NCI-H2171 treated with DMSO at 0.1 percent for 48 hours (cell line): ENCODE measurements at places on chromosomes 2 and 18.

- no peak for DNase-seq
Measured at GRCh38 chr2:46065152-46065551, 232.1 kb upstream of the EPAS1 start.

DNA sequence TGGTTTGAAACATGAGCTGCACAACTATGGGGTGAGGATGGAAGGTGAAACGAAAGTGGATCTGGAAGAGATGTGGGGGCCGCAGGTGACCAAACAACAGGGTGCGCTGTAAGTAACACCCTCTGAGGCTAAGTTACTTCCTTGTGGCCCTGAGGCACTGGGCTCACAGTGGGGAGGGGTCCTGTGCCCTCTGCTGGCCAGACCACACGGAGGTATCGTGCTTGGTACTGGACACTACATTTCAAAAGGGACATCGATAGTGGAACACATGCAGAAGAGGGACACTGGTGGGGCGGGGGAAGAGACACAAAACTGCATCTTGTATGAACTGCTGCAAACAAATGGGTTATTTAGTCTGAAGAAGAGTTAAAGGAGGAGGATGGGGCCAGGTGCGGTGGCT is 110.6 kb downstream of the CLIP4 start:
- DNase-seq = no peak

DNA sequence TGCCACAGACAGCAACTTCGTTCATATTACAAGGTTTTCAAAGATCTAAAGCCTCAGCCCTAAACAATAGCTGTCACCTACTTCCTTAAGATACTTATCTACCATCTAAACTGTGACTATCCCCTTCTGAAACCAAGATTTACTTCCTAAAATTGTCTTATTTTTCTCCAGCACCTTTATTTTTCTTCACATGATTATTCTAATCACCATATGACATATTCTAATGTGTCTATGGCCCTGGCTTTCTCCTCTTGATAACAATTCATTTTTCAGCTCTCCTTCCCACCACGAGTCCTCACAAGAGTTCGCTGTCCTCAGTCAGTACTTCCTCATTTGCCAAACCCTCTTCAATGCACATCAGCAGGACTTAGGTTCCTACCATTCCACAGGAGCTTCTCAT is 53.9 kb downstream of the RTTN start:
- DNase-seq = no peak

DNA sequence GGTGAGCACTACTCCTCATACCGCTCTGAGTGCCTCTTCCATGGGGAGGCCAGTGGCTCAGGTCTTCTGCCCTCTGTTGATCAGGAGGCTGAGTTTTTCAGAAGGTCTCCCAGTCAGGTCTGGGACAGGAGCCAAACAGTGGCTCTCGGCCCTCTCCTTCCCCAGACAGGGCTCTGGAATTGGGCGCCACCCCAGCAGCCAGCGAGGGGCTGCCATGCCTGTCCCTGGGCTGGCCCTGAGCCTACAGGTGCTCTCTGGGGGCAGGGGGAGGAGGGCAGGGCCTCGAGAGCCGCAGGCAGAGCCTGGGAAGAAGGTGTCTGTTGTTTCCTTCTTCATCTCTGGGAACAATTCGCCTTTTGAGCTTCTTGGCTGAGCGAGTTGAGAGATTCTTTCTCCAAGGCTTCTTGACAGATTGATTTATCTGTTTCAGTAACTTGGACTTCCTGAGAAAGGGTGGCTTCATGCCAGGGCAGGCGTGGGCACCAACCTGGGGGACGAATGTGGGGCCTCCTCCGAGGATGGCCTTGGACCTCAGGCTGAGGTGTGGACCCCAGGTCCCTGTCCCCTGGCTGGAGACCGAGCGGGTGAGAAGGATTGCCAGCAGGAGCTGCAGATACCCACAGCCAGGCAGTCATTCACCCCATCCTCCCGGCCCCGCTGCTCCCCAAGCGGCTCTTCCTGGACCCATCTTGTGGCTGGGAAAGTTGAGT is 64.7 kb upstream of the GLI2 start:
- DNase-seq = no peak

DNA sequence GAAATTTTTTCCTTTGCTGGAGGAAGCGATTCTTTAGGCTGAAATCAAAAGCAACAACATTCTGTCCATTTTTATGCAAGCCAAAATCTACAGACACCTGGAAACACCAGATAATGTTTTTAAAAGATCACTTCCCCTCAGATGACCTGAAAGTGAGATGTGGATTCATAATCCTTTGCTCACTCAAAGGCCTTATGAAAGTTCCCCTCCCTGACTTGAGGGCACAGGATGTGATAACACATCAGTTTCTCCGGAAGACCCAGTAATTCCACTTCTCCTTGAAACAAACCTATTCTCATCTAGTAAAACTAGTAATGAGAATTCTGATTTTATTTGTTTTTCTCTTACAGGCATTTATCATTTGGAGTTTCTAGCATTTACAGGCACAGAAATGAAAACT is 218.3 kb upstream of the RND3 start:
- DNase-seq = no peak

DNA sequence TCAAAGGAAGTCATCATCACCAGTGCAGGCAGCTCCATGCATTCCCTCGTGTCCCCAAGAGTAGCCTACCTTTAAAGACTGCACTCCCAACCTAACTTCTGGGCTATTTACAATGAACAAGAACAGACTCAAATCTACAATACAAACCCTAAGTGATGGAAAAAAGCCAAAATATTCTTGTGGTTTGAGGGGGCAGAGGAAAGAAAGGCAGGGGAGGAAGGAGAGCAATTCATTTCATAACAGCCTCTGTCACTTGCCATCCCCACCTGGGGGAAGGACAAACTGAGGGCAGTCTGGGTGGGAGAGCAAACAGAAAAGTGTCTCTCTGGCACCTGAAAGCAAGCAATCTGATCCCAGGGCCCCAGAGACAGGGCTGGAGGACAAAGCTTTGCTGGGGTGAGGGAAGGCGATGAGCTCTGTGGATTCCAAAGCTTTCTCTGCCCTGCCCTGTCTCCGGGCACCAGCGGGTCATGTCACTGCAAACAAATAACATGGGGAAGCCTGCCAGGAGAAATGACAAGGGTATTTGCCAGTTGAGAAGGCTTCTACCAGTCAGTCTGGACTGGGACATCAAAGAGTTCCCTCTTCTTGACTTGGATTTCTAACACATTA is 528.0 kb upstream of the TNP1 start:
- no peak for DNase-seq

DNA sequence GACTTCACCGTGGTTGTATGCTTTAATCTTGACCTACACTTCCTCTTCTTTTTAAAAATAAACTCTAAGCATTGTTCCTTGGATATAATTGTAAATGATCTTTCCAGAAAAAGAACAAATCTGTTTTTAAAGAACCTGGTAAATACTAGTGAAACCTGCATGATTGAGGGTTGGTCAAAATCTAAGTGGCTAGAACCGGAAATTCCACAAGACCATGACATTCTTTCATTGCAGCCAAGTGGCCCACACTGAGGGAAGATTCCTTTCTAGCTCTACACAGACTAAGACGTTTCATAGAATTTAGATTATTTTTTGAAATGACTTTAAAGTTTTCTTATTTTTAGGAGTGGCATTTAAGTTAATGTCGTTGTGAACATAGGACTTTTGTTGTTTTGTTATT is 356.7 kb downstream of the NYAP2 start:
- no peak for DNase-seq

GRCh38 chr2:239673641-239674040 is 272.8 kb upstream of the HDAC4 start:
- no peak for DNase-seq

- DNase-seq = no peak
Measured at GRCh38 chr18:75409806-75410205, 17.7 kb downstream of the SMIM21 start.

- peak; percentile 32 for DNase-seq
Measured at GRCh38 chr18:47756364-47757016, 174.0 kb downstream of the SMAD2 start.

- DNase-seq = no peak
Measured at GRCh38 chr18:62345909-62346308, 20.8 kb downstream of the TNFRSF11A start.

DNA sequence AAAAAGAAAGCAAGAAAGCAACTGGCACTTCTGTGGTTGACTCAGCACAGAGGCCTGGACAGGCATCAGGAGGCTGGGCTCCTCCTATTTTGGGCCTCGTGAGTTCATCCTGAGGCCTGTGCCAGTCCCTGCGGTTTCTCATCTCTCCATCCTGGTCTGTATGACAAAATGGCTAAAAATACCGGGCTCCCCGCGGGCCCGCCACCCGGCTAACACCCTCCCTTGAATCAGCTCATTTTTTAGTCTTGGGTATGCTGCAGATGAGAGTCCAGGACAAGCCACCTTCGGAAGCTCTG is 62.3 kb upstream of the YWHAQ start:
- DNase-seq = no peak

DNA sequence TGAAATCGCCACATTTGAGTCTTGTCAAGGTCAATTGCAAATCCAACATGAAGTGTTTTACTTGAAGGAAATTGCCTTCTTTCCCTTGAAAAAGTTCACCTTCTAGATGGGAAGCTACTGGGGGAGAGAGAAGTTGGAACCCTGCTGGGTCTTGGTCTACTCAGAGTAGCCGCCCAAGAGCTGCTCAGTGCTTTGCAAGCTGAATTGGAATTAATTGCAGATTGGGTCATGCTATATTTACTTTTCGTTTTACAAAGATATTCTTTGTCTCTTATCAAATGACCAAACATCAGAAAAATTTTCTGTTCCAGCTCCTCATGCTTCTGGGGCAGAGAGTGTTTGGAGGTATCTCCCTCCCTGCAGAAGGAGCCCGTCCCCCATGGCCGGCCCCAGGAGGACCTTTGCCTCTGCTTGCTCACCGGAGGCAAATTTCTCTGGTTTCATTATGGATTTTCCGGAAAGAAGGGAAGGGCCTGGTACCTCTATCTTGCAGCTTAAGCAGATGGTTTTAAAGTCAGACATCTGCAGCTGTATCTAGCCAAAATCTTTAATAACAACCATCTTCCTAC is 289.7 kb downstream of the MYT1L start:
- no peak for DNase-seq

DNA sequence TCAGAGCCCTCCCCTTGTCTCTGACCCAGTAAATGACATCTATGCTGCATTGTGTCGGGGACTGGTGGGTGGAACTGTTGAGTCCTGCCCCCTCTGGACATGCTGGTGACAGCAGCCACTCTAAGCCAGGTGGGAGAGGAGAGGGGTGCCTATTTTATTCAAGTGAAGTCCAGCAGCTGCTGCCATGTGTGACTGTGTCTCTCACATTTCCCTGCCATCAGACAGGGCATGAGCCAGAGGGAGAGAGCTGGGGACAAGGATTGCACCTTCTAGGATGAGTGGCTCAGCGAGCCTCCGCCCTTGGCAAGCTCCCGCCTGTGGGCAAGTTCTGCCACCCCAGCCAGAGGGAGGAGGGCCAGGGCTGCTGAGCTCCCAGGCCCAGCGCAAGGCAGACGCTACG is 13.7 kb downstream of the NGEF start:
- DNase-seq = no peak

- no peak for DNase-seq
Measured at GRCh38 chr18:13005289-13005688, 14.1 kb downstream of the CEP192 start.

DNA sequence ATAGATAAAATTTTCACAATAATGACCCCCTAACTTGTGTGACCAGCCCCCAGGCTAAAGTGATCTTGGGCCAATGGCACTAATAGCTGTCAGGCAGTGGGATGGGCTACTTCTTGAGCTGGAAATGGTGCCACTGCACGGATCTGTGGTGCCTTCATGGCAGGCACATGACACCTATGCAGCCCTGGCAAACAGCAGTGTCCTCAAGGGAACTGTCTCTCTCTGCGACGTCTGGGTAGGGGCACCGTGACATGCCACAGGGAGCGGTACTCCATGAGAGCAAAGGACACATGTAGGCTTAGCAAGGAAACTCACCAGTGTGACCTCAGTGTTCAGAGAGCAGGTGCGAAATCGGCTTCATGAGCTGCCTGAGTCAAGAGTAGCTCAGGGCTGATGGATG is 161.7 kb upstream of the TWIST2 start:
- no peak for DNase-seq

DNA sequence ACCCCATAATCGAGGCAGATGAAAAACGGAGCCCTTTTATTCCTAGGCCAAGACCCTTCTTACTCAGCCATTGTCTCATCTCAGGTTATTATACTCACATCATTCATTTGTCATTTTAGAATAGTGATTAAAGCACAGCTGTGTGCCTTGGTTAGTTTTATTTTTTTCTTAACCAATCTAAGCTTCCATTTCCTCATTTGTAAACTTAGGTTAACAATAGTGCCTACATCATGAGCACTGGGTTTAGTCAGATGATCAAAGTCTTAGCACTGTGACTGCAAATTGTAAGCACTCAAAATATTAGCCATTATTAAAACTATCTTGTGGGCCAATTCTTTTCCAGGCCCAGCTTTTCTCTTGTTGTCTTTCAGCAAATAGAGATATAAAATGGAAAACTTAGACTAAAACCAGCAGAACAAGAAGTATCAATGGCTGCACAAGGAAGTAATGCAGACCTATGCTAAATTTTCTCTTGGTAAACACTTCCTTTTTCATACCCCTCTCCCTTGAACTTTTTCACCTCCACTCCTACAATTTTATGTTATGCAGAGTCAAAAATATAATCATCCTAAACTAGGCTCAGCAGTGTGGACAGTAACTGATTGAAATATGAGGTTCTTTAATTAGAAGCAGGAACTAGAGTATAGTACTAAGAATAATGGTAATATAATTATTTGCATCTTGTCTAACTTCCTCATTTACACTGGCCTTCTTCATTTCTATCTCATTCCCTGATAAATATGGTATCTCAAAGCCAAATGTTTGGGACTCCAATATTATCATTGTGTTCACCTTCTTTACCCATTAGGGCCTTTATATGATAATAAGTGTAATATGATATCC is 21.5 kb upstream of the GALNT3 start:
- no peak for DNase-seq

- DNase-seq = no peak
Measured at GRCh38 chr2:215554689-215555498, 119.0 kb upstream of the FN1 start.

DNA sequence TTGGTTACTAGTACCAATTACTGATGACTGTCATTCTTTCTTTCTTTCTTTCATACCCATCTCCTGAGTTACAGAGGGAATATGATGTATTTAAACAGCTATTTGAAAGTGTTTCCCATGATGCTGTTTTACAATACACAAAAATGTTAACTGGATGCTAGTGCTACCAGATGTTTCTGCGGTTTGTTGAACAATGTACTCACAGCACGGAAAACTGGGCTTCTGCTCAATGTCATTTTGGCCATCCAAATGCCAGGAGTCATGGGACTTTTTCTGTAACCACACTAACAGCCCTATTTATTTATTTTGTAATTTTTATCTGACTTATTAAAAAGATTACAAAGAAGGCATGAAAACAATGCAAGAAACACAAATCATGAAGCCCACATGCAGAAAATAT is 313.8 kb downstream of the RIT2 start:
- no peak for DNase-seq

GRCh38 chr18:11689669-11690565 is 853 bp downstream of the GNAL start:
- peak; percentile 6 for DNase-seq
